ENCODE measurements at places on chromosomes 5 and 9. TPM values are rescaled to one million over a fixed set of nuclear protein-coding genes. Genes with fewer than 3 reads are reported as not detected.

PRSS3 gene
- 3.0 TPM for total RNA-seq

WHRN gene
- total RNA-seq = 4.4 TPM

SHOC1 gene
- total RNA-seq = not detected

RMRP gene
- total RNA-seq = 50,424 TPM

FUBP3 gene
- 47.6 TPM for total RNA-seq

CCL27 gene
- 0.66 TPM for total RNA-seq

BTNL3 gene
- total RNA-seq = not detected

NCS1 gene
- total RNA-seq = 47.6 TPM

SNX18 gene
- total RNA-seq = 28.0 TPM

TIMD4 gene
- 5.3 TPM for total RNA-seq

SURF2 gene
- total RNA-seq = 21.2 TPM

FCN2 gene
- not detected for total RNA-seq

BRD3 gene
- total RNA-seq = 16.0 TPM

ADRB2 gene
- total RNA-seq = 4.4 TPM

NRARP gene
- 5.7 TPM for total RNA-seq

STC2 gene
- total RNA-seq = 2.2 TPM

SLC38A9 gene
- total RNA-seq = 63.7 TPM

HTR4 gene
- 6.6 TPM for total RNA-seq

ENDOG gene
- 28.2 TPM for total RNA-seq

SGTB gene
- total RNA-seq = 13.1 TPM

SNCAIP gene
- total RNA-seq = 69.2 TPM

NKD2 gene
- total RNA-seq = 5.1 TPM

TSC1 gene
- 43.6 TPM for total RNA-seq

HSD17B3 gene
- total RNA-seq = 0.20 TPM

SIT1 gene
- not detected for total RNA-seq

HK3 gene
- total RNA-seq = 4.9 TPM

ADAM19 gene
- 16.2 TPM for total RNA-seq

Measured in spinal cord (tissue), 10 donors.